ENCODE measurements at places on chromosomes 3 and 15.
A peak's percentile ranks its signal among the peaks of the same experiment; 100 is the strongest.

DNA sequence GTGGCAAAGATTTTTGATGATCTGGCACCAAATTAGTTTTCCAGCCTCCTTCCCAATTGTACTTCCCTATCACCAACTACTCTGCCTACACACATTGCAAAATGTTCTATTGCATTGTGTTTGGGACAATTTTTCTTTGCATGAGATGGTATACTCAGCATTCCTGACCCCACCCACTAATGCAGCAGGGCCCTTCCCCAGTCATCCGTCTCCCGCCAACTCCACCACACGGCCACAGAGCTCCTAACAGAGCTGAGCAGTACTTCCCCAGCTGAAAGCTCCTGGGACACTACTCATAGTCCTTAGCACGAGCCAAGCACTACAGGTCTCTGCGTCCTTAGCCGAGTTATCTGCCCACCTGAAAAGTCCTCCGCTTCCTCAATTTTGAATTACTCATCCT lies 34.2 kb downstream of the TXNRD3 start:
- no peak for DNase-seq

GRCh38 chr3:46124216-46125177 lies 83.6 kb downstream of the CCR1 start:
- no peak for DNase-seq

- no peak for DNase-seq
These were observed 206.8 kb upstream of the STRIT1 start for GRCh38 chr3:155500194-155500818.

GRCh38 chr15:39499681-39500080 lies 81.2 kb upstream of the THBS1 start:
- no peak for DNase-seq

DNA sequence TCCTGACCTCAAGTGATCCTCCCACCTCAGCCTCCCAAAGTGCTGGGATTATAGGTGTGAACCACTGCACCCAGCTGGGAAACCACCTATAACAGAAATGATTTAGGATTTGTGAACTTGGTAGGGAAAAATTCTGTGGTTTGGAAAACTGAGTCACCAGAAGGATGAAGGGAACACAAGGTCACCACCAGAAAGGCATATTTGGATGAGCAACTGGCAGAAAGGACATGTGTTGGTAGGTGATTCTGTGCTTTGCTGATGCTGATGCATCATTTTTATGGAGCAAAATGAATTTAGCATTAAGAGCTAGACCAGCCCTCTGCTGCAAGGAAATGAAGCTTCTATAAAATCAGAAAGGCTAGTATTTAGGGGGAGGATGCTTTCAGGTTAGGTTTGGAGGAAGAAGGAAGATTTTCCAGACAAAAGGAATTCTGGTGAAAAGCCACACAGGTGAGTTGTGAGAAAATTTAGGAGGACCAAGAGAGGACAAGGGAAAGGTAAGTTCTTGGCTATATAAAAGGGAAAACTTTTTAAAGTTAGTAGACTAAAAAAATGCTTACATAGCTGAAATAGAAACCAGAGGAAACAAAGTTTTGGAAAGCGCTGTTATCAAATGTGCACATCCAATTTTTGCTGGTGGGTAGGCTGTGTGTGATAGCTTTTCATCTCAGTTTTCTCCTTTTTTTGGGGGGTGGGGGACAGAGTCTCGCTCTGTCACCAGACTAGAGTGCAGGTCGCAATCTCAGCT lies 3.6 kb downstream of the PXK start:
- DNase-seq = peak; percentile 88

GRCh38 chr3:16399473-16399872 lies 114.0 kb downstream of the RFTN1 start:
- DNase-seq = no peak

DNA sequence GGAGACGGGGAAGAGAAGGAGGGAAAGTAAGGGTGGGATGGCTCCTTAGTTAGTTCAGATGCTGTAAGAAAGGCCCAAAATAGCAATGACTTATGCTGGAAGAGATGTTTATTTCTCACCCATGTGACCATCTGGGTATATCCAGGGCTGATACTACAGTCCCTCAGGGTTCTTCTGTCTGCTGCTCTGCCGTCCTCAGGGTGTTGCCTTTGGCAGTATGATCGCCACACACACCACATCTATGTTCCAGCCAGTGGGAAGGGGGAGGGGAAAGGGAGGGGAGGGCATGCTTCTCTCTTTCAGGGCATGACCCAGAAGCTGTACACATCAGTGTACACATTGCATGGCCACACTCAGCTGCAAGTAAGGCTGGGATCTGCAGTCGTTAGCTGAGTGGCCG lies 10.2 kb downstream of the CD276 start:
- no peak for DNase-seq

DNA sequence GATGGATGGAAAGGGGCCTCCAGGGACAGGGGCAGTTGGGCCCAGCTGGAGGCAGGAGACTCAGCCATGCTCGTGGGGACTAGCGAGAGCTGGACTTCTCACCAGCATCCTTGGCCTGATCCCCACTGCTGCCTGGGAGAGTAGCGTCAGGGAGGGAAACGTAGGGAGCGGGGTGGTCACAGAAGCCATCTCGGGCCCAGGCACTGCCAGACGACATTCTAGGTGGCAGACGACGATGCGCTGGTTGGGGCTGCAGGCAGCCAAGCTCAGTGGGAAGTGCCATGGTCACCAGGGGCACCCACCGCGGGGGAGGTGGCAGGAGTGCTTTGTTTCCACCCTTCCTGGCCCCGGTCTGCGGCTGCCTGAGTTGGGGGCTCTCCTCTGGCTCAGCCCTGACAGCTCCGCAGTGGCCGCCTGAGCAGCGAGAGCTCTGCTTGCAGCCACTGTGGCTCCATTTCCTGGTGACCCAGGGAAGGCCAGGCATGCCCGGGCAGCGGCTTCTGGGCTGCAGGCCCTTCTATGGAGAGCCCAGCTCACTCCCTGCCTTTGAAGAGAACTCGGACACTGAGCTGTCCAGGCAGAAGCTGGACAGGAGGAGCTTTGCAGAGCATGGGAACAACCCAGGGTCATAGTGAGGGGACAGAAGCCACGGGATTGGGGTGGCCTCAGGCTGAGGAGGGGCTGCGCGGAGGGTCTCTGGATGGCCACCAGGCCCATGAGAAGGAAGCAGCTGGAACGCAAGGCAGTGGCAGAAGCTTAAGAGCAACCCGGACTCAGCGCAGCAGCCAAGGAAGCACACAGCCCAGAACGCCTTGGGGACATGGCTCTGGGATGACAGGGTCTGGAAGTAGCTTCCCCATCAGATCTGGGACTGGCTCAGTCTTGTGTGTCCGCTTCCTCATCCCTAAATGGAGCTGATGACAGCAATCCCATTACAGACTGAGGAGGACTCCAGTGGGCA lies 30.8 kb downstream of the KLHL25 start:
- no peak for DNase-seq

All from HS-5 (cell line).